COR-L47 (cell line): ENCODE measurements at places on chromosomes 2 and 18.
A peak's percentile ranks its signal among the peaks of the same experiment; 100 is the strongest.

GRCh38 chr2:157283468-157283867 lies 26.0 kb downstream of the GALNT5 start:
- DNase-seq: peak; percentile 31

DNA sequence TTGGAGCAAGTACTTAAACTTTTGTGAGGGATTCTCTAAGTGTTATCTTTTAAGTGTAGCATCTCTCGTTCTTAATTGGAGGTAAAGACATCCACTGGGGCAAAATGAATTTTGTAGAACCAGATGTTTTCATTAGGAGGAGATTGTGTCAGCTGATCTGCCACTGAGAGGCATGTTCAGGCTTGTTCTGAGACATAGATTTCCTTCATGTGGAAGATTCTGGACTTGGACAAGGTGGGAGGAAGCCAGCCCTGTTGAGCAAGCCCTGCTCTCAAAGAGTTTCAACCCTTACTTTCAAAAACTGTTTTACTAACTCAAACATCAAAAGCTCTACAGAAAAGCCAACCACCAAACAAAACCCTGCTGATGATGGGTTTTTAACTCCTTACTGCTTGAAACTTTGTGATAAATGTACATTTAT lies 6.5 kb downstream of the MAP4K4 start:
- no peak for DNase-seq

- no peak for DNase-seq
Observed at GRCh38 chr2:97645112-97645694, 659 bp upstream of the COX5B start.

DNA sequence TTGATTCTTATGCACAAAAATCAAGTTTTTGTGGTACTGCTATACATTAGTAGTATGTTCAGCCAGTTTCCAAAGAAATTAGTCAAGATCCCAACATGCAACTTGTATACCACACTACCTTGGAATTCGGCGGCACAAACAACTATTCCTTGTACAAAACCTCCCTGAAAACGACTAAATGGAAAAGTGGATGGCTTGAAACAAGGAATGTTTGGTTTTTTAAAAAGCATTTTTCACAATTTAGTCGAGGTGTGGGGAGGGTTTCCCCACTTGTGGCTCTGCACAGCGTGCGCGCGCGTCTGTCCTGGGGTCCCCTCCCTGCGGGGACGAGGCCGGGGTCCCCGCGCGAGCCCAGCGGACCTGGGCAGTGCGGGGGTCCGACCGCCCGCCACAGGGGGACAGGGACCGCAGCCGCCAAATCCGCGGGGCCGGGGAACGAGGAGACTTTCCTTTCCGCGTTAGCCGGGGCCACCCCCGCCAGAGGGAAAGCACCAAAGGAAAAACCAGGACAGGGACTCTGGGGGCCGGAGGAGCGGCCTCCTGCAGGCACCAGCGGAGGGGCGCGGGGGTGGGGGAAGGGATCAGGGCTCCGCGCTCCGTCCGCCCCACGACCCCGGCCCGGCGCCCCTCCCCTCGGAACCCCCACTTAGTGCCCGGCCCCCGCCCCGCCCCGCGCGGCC lies 534 bp upstream of the SOCS6 start:
- peak; percentile 38 for DNase-seq

- no peak for DNase-seq
Observed at GRCh38 chr2:112685271-112685884, 35.4 kb upstream of the NT5DC4 start.

DNA sequence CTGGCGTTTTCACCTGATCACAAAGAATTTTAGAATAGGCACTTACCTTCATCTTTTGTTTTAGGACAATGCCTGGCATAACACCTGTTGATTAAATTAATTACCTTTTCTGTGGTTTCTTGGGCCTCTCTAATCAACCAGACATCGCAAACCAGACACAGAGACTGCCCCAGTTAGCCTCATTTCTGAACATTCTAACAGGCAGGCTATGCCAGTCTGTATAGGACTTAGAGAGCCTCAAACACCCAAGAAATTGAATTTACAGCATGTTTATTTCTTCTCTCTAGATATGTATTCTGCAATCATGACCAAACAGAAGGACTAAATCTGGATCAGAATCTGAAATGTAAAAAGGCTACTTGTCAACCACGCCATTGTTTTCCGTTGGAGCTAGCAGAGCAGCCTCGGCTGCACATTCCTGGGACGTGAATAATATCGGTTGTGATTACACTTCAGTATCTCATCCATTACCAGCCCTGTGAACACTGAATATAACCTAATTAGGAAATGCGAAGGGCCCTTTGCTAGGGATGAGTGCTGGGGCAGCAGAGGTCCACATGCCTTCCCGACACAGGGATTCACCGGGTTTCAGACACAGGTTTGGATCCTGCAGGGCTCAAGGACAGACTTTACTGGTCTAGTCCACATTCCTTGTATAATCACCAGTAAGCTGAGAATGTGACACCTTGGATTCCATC lies 17.5 kb upstream of the CDC42EP3 start:
- DNase-seq: no peak

DNA sequence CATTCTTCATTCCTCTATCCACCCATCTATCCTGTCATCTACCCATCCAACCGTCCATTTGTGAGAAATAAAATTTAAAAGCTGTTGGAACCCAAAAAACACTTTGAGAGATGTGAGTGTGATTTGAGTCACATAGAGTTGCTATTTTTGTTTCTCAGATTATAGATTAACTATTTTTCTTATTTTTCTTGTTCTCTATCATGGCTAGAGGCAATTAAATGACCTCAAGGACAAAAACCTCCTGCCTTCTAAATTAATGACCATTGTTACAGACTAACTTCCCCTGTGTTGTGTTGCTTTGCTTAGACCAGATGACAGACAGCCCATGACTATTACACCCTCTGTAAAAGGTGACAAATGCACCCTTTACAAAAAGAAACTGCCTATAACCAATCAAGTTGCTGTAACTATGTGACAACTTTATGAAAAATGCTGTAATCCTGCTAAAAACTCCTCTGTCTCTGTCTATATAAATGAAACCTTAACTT lies 207.9 kb upstream of the CXCR4 start:
- no peak for DNase-seq

- no peak for DNase-seq
Observed at GRCh38 chr2:64785245-64785644, 131.5 kb upstream of the SERTAD2 start.

DNA sequence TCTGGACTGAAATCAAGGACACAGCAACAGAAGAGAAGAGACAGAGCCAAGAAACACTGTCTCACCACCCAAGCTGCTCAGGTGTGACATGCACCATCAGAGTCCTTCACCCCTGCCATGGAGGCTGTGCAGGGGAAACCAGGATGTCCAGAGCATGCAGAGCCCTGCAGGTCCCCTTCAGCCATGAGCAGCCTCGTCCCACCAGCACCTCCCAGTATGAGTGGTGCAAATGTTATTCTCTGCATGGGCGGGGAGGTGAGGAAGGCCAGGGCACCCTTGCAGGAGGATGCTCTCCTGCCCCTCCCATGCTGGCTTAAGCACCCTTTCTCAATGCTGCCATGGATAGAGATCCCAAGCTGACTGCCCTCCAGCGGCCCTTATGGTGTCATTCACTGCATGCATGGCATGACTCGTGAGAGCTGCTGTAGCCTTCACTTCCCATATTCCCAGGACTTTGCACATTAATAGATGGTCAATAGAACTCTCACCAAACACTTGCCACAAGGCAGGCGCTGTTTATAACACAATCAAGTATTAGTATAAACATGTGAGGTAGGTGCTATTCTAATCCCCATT lies 171.0 kb downstream of the ANAPC1 start:
- DNase-seq: no peak

- DNase-seq: no peak
Observed at GRCh38 chr2:23993736-23994269, 16.1 kb upstream of the MFSD2B start.

GRCh38 chr2:218286570-218287459 lies 5.5 kb downstream of the TMBIM1 start:
- DNase-seq: no peak

- no peak for DNase-seq
Observed at GRCh38 chr2:8520791-8521344, 161.0 kb upstream of the ID2 start.

DNA sequence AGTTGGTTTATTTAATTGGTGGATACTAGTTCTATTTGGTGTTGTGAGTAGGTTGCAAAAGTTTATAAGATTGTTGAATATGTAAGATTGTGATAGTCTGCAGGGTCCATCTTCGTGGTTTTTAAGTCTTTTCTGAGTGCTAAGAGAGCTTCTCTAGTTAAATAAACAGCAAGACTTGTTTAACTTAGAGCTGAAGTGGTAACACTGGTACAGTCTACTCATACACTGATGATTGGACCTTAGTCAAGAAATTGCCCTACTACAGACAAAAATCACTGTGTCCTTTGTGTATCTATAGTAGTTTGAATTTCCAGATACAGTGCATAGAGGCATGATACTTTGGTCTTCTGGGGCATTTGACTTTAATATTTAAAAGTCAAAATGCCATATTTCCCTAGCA lies 94.6 kb downstream of the PHLPP1 start:
- no peak for DNase-seq

GRCh38 chr2:213152065-213152794 lies 818 bp upstream of the IKZF2 start:
- DNase-seq: peak; percentile 42

- DNase-seq: no peak
Observed at GRCh38 chr2:60385648-60386047, 167.8 kb downstream of the BCL11A start.

DNA sequence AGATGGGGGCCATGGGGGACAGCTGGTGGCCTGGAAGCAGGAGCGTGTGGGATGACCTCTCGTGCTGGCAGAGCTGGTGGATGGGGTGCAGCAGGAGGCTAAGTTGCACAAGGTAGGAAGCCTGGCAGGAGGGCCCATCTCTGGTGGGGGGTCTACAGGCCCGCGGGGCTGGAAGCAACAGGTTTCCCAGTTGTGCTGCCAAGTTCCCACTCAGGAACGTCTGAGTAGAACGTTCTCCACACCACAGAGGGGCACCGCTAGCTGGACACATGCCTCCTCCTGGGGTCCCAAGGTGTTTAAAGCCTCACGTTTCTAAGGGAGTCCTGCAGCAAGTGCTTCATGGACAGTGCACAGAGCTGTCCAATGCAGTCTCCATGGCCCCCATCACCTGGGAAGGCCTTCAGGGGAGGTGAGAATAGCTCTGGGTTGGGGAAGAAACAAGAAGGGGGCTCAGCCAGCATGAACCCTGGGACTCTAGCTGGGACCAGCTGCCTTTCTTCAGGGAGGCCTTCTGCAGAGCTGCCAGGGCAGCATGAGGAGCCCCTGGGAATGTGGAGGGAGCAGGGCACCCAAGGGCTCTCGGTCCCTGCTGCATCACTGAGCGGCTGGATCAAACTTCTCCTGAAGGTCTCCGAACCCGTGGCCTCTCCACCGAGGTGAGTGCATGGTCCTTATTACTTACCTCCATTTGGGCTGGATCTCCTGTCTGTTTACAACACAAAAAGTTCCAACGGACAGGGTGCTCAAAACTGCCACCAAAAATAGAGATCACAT lies 80.0 kb downstream of the TWIST2 start:
- DNase-seq: no peak

DNA sequence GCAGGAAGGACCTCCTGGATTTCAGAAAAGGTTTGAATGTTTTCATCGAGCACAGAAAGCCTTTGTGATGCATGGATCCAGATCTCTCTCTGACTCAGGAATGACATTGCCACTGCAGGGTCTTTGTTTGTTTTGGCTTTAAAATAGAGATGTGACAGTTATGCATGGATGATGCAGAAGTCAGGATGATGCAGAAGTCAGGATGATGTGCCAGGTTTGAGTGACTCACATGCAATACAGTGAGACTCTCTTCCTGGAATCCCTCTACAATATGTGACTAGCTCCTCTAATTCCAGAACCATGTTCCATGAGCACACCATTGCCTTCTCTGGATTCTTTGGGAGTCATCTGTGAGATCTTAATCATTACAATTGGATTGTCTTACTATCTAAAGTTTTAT lies 177.9 kb upstream of the RAB6C start:
- no peak for DNase-seq

DNA sequence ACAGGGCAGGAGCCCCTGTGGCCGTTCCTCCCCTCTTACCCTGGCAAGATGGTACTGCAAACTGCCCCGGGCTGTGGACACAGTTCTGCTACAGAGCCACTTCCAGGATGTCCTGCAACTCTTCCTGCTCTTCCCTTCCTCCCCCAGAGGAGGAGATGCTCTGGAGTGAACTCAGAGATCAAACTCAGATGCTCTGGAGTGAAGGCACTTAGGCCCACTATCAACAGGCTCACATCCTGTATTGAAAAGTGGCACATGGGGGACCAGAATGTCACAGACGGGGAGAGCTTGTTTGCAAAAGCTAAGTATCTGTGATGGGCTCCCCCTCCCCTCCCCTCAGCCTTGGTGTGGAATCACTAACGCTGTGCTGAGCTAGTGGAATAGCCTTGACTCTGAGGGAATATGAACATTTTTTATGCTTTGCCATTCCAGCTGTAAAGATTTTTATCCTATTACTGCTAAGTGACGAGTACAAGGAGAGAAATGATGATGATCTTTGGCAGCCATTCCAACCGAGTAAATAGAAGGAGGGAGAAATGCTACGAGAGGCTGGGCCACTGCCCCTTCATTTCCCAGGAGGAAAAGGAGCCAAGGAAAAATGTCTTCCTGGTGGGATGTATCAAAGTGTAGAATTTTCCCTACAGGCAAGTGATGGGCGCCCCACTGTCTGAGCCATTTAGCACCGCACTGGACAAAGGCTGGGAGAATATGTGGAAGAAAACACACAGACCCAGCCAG lies 152.6 kb downstream of the GALNT14 start:
- no peak for DNase-seq

DNA sequence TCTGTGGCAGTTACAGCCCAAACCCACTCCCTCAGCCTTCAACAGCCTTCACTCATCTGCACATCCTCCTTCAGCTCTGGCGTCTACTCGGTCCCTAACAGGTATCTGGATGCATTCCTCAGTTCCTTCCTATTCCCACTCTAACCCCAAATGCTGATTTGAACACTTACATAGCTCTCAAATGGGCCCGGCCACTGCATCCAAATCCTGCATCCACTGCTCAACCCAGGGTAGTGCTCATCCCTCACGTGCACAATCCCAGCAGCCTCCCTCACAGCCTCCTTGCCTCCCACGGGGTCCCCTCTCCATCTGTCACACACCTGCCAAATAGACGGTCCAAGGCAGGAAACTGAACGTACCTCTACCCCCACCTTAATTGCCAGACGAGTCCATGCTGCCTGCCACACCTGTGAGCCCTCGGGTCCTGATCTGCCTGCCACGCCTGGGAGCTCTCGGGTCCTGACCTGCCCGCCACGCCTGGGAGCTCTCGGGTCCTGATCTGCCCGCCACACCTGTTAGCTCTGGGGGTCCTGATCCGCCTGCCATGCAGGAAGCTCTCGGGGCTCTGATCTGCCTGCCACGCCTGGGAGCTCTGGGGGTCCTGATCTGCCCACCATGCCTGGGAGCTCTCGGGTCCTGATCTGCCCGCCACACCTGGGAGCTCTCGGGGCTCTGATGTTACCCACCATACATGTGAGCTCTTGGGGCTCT lies 9.9 kb downstream of the OR6B3 start:
- DNase-seq: no peak

- no peak for DNase-seq
Observed at GRCh38 chr2:205610437-205610836, 71.9 kb upstream of the NRP2 start.

GRCh38 chr2:8203364-8203763 lies 478.5 kb upstream of the ID2 start:
- no peak for DNase-seq

- no peak for DNase-seq
Observed at GRCh38 chr2:130286983-130287655, 55.6 kb upstream of the IMP4 start.

GRCh38 chr2:133838642-133839365 lies 270.5 kb upstream of the NCKAP5 start:
- no peak for DNase-seq
